ENCODE measurements at places on chromosomes 1 and 21. TPM values are rescaled to one million over a fixed set of nuclear protein-coding genes. Genes with fewer than 3 reads are reported as not detected.

GRCh38 chr1:78553859-78554258, 63.1 kb downstream of the PTGFR start:
- no peaks in the 10 kb centered on the region for H3K36me3 ChIP-seq
- H3K27me3 ChIP-seq = no peaks in the 10 kb centered on the region
- H3K4me3 ChIP-seq = no peak overlapping the region
- H3K4me1 ChIP-seq = no peaks in the 10 kb centered on the region

- no peaks in the 10 kb centered on the region for H3K4me1 ChIP-seq
- H3K4me3 ChIP-seq = no peak overlapping the region
- H3K27me3 ChIP-seq = no peaks in the 10 kb centered on the region
- H3K36me3 ChIP-seq = peaks cover 16% of the 10 kb centered on the region
- no peak overlapping the region for H3K27ac ChIP-seq
Observed at GRCh38 chr1:44315521-44315920, 39.5 kb downstream of the ERI3 start.

- DNase-seq = no peak
- H3K4me1 ChIP-seq = peaks cover 15% of the 10 kb centered on the region
- no peak overlapping the region for H3K27ac ChIP-seq
- no peak overlapping the region for H3K4me3 ChIP-seq
Observed at GRCh38 chr1:225617956-225618355, 35.0 kb downstream of the ENAH start.

DNA sequence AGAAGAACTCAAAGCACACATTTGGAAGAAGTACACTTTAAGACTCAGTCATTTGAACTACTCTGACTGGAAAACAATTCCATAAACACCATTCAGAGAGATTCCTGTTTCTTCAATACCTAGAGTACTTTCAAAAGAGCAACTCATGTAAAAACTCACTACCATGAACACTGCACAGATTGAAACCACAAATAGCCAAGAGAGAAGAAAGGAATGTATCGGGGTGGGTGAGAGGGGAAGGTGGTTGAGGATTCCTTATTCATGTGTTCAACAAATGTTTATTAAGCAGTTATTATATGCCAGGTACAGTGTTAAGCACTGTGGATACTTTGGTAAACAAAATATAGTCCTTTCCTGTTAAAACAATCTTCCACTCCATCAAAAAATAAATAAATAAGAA, 64.7 kb downstream of the NRIP1 start:
- no peak for DNase-seq
- peaks cover 26% of the 10 kb centered on the region for H3K4me1 ChIP-seq
- no peak overlapping the region for H3K27ac ChIP-seq

GRCh38 chr21:32626621-32627196, 14.5 kb upstream of the CFAP298 start:
- H3K4me1 ChIP-seq = no peaks in the 10 kb centered on the region
- H3K27ac ChIP-seq = no peak overlapping the region
- H3K36me3 ChIP-seq = peaks cover 12% of the 10 kb centered on the region

GRCh38 chr21:18987520-18988026, 584.0 kb upstream of the TMPRSS15 start:
- DNase-seq = no peak
- no peaks in the 10 kb centered on the region for H3K36me3 ChIP-seq
- no peaks in the 10 kb centered on the region for H3K4me1 ChIP-seq
- H3K4me3 ChIP-seq = no peak overlapping the region
- no peaks in the 10 kb centered on the region for H3K27me3 ChIP-seq
- no peak overlapping the region for H3K27ac ChIP-seq

- no peak for DNase-seq
- H3K27ac ChIP-seq = no peak overlapping the region
- no peaks in the 10 kb centered on the region for H3K36me3 ChIP-seq
Observed at GRCh38 chr1:218558271-218558810, 213.2 kb downstream of the TGFB2 start.

The TTC39A gene
- 8.1 TPM for total RNA-seq

The ZBTB37 gene
- 12.5 TPM for total RNA-seq

The FCRL2 gene
- total RNA-seq = not detected

- H3K4me1 ChIP-seq = no peaks in the 10 kb centered on the region
- H3K27me3 ChIP-seq = no peaks in the 10 kb centered on the region
- DNase-seq = no peak
- no peak overlapping the region for H3K4me3 ChIP-seq
- H3K27ac ChIP-seq = no peak overlapping the region
Observed at GRCh38 chr1:213669964-213670691, 317.6 kb upstream of the PROX1 start.

- no peak overlapping the region for H3K4me3 ChIP-seq
- no peaks in the 10 kb centered on the region for H3K27me3 ChIP-seq
- no peaks in the 10 kb centered on the region for H3K4me1 ChIP-seq
- no peak overlapping the region for H3K27ac ChIP-seq
Observed at GRCh38 chr21:28794371-28794851, 198.3 kb downstream of the LTN1 start.

The CFH gene
- 80.1 TPM for total RNA-seq

DNA sequence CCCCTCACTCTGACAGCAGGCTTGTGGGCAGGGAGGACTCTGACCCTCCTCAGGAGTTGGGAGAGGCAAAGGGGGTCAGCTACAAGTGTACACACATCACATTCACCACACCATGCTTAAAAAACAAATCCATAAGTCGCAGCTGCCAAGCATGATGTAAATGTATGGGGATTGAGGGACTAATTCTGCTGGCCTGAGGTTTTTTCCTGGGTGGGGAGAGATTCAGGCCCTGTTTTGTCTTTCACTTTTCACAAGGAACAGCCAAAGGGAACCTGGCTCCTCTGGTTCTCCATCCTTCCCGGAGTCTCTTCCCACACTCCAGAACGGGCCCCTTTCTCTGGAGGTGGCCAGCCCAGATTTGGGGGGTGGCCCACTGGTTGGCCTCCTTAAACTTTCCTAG, 1.3 kb upstream of the MTARC2 start:
- no peak for DNase-seq
- H3K36me3 ChIP-seq = no peaks in the 10 kb centered on the region
- H3K27ac ChIP-seq = no peak overlapping the region
- no peaks in the 10 kb centered on the region for H3K27me3 ChIP-seq
- H3K4me1 ChIP-seq = peaks cover 35% of the 10 kb centered on the region

GRCh38 chr1:156639601-156640101, 2.3 kb upstream of the BCAN start:
- H3K36me3 ChIP-seq = no peaks in the 10 kb centered on the region
- no peak overlapping the region for H3K27ac ChIP-seq
- no peak for DNase-seq
- H3K27me3 ChIP-seq = peaks cover 58% of the 10 kb centered on the region
- H3K4me3 ChIP-seq = no peak overlapping the region
- H3K4me1 ChIP-seq = peaks cover 11% of the 10 kb centered on the region

The LMX1A gene
- not detected for total RNA-seq

GRCh38 chr1:52348704-52349300, 17.2 kb downstream of the CC2D1B start:
- H3K27me3 ChIP-seq = no peaks in the 10 kb centered on the region
- H3K36me3 ChIP-seq = peaks cover 21% of the 10 kb centered on the region
- no peak overlapping the region for H3K27ac ChIP-seq

- H3K27ac ChIP-seq = no peak overlapping the region
- H3K27me3 ChIP-seq = no peaks in the 10 kb centered on the region
- H3K36me3 ChIP-seq = no peaks in the 10 kb centered on the region
- no peak overlapping the region for H3K4me3 ChIP-seq
- H3K4me1 ChIP-seq = peaks cover 18% of the 10 kb centered on the region
Observed at GRCh38 chr21:32278103-32278502, 746 bp downstream of the MIS18A start.

GRCh38 chr1:67978890-67979516, 71.4 kb downstream of the DIRAS3 start:
- H3K36me3 ChIP-seq = no peaks in the 10 kb centered on the region
- no peak overlapping the region for H3K4me3 ChIP-seq
- no peaks in the 10 kb centered on the region for H3K4me1 ChIP-seq
- DNase-seq = no peak
- no peaks in the 10 kb centered on the region for H3K27me3 ChIP-seq
- H3K27ac ChIP-seq = no peak overlapping the region

DNA sequence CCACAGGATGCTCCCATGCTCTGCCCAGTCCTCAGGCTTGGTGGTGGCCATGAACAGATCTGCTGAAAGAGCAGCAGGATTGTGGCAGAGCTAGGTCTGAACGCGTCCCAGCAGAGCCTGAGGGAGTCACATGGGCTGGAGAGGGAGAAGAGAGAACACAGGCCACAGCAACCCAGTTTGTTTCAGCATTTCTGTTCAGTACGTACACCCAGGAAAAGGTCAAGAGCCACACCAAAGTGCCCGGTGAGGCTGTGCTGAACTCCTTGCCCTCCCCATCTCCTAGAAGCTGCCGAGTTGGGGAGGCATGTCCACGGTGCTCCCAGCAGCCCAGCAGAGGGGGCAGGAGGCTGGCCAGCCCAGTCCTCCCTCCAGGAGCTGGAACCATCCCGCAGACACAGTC, 5.5 kb downstream of the PKP1 start:
- H3K27ac ChIP-seq = no peak overlapping the region
- H3K4me3 ChIP-seq = no peak overlapping the region
- DNase-seq = no peak
- H3K4me1 ChIP-seq = no peaks in the 10 kb centered on the region
- no peaks in the 10 kb centered on the region for H3K36me3 ChIP-seq

The TRMT13 gene
- 5.5 TPM for total RNA-seq

GRCh38 chr1:159598196-159598595, 10.6 kb downstream of the APCS start:
- DNase-seq = no peak
- H3K36me3 ChIP-seq = no peaks in the 10 kb centered on the region
- H3K27ac ChIP-seq = no peak overlapping the region
- no peaks in the 10 kb centered on the region for H3K4me1 ChIP-seq
- no peaks in the 10 kb centered on the region for H3K27me3 ChIP-seq
- H3K4me3 ChIP-seq = no peak overlapping the region

GRCh38 chr1:68478662-68479061, 18.2 kb downstream of the DEPDC1 start:
- no peaks in the 10 kb centered on the region for H3K4me1 ChIP-seq

DNA sequence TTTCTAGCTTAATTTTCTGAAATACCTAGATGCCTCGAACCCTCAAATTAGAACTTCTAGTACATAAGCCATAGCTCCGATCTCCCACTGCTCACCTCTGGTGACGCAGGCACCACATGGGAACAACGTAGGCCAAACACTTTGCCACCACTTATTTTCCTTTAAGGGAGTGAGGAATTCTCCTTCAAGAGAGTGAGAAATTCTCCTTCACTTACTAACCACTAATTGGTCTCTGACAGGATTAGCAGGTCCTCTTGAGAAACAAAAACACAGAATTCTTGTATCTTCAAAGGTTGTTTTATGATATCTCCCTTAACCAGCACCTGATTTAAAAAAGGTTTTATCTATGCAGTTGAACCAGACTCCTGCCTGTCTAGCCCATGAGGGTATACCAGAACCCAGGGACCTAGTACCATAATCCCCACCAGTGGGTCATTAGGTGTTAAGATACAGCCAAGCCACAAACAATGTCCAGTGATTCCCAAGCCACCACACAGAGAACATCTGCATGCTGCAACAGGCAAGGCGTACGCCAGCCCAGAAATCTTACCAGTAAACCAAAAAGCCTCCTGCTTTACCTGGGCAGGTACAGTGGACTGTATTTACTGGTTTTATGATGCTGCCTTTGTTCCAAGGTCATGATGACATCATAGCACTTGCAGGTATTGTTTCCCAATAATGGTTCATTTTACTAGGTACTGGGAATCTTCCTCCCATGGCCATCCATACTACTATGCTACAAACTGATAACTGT, 20.3 kb upstream of the CXADR start:
- no peak overlapping the region for H3K4me3 ChIP-seq
- H3K27me3 ChIP-seq = no peaks in the 10 kb centered on the region
- H3K4me1 ChIP-seq = no peaks in the 10 kb centered on the region
- no peaks in the 10 kb centered on the region for H3K36me3 ChIP-seq

GRCh38 chr1:212700223-212700891, 717 bp upstream of the BATF3 start:
- peak; percentile 65 for DNase-seq
- H3K36me3 ChIP-seq = no peaks in the 10 kb centered on the region
- peaks cover 25% of the 10 kb centered on the region for H3K4me1 ChIP-seq

DNA sequence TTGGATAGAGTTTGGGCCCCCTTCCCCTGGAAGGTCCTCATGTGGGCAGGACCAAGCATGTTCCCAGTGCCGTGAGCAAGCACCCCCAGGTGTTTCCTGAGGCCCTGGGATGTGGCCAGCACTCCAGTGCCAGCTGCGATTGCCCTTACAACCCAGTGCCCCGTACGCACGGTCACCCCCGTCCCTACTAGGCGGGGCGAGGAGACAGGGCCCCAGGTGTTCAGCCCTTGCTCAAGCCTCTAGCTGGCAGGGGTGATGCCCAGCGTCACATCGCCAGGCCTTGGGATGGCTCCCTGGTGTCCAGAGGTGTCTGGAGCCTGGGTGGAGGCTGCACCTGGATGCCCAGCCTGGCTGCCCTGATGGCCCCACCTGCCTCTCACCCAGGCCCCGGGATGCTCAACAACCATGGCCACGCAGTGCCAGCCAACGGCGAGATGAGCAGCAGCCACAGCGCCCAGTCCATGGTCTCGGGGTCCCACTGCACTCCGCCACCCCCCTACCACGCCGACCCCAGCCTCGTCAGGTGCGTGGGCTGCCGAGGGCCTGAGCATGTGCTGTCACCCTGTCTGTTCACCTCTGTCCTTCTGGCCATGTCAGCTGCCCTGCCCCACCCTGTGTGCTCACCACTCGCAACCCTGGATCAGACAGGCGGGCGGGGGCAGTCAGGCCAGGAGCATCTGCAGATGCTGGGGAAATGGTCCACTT, 21.6 kb upstream of the CCDC27 start:
- H3K27me3 ChIP-seq = no peaks in the 10 kb centered on the region
- no peak overlapping the region for H3K4me3 ChIP-seq
- H3K36me3 ChIP-seq = no peaks in the 10 kb centered on the region
- no peaks in the 10 kb centered on the region for H3K4me1 ChIP-seq
- DNase-seq = no peak

- DNase-seq = peak; percentile 66
- H3K4me1 ChIP-seq = no peaks in the 10 kb centered on the region
- peak overlapping the region; percentile 40 for H3K4me3 ChIP-seq
- peak overlapping the region; percentile 38 for H3K27ac ChIP-seq
Observed at GRCh38 chr1:156052862-156053767, 483 bp downstream of the UBQLN4 start.

The SRGAP2B gene
- 74.2 TPM for total RNA-seq

DNA sequence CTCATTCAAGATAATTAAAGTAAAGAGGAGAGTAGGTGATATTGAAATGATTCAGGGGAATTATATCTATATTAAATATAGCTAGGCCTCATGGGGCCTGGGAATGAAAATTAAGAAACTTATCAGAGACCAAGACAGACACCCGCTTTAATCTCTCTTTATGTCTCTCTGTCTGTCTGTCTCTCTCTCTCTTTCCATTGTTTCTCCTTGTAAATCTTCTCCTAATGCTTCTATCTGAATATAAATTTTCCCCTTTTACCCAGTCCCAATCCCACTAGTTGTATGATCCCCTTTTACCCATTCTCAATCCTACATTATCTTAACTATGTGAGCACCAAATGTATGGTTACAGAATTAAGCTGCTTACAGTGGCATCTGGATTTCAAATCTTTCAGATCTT, 61.2 kb downstream of the RGS5 start:
- H3K4me1 ChIP-seq = no peaks in the 10 kb centered on the region
- no peaks in the 10 kb centered on the region for H3K27me3 ChIP-seq
- no peaks in the 10 kb centered on the region for H3K36me3 ChIP-seq

- H3K27ac ChIP-seq = no peak overlapping the region
- DNase-seq = no peak
- no peak overlapping the region for H3K4me3 ChIP-seq
- H3K4me1 ChIP-seq = peaks cover 6% of the 10 kb centered on the region
Observed at GRCh38 chr1:19973616-19974015, 5.8 kb downstream of the PLA2G2A start.

The OR6P1 gene
- not detected for total RNA-seq

- no peaks in the 10 kb centered on the region for H3K4me1 ChIP-seq
- H3K36me3 ChIP-seq = no peaks in the 10 kb centered on the region
- no peak overlapping the region for H3K4me3 ChIP-seq
- DNase-seq = no peak
- H3K27ac ChIP-seq = no peak overlapping the region
Observed at GRCh38 chr21:31997191-31997590, 124.4 kb downstream of the HUNK start.

The KRTAP8-1 gene
- not detected for total RNA-seq

All from adrenal gland (tissue), 19 donors.